ENCODE measurements at places on chromosomes 12 and 14.
A peak's percentile ranks its signal among the peaks of the same experiment; 100 is the strongest.

DNA sequence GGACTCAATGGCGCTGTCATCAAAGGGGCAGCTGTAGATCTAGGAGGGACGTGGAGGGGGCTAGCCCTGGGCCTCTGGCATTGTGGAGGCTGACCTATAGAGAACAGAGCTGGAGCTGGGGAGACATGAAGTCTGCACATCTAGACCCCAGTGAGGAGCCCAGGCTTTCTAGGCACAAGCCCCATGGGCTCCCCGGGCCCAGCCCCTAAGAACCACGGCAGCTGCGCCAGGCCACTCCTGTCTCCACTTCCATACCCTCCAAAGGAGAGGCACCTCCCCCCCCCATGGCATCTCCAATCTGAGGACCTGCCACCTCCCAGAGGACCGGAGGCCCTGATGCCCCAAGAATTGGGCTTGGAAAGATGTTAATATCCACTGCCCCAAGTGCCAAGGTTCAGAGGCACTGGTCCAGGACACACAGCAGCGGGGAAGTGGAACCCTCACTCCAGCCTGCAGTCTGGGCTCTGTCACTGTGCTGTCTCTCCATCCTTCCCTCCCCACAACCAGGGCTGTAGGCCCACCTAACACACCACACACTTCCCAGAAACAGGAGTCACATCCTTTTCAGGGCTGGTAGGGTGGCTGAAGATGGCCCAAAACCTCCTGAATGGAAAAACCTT, 4.5 kb downstream of the ANKRD9 start:
- no peak for DNase-seq

DNA sequence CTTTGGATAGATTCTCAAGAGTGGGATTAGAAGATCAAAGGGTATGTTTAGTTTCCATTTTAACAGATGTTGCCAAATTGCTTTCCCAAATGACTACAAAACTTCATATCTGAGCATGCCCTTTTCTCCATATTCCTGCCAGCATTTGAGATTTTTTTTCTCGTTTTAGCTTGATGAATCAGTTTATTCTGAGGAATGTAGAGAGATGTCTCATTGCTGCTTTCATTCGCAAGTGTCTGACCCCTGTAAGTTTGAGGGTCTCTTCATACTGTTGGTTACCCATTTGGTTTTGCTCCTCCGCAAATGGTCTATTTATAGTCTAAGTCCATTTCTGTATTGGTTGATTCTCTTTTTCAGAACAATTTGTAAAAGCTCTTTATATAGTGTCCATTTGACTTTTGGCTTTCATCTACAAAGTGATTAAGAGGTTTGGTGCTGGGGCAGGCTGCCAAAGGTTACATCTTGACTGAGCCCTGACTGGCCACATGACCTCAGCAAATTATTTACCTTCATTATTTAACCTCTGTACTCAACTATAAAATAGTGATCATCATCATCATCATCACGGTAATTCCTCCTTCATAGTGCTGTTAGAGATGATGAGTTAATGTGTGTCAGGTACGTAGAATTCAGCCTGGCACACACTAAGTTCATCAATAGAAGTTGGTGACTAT, 33.6 kb downstream of the HCAR2 start:
- DNase-seq: no peak

GRCh38 chr12:54981796-54982195, 2.8 kb downstream of the TESPA1 start:
- DNase-seq: no peak

GRCh38 chr12:103645202-103645601, 58.1 kb downstream of the STAB2 start:
- no peak for DNase-seq

GRCh38 chr12:105935106-105935505, 203.6 kb downstream of the NUAK1 start:
- no peak for DNase-seq

DNA sequence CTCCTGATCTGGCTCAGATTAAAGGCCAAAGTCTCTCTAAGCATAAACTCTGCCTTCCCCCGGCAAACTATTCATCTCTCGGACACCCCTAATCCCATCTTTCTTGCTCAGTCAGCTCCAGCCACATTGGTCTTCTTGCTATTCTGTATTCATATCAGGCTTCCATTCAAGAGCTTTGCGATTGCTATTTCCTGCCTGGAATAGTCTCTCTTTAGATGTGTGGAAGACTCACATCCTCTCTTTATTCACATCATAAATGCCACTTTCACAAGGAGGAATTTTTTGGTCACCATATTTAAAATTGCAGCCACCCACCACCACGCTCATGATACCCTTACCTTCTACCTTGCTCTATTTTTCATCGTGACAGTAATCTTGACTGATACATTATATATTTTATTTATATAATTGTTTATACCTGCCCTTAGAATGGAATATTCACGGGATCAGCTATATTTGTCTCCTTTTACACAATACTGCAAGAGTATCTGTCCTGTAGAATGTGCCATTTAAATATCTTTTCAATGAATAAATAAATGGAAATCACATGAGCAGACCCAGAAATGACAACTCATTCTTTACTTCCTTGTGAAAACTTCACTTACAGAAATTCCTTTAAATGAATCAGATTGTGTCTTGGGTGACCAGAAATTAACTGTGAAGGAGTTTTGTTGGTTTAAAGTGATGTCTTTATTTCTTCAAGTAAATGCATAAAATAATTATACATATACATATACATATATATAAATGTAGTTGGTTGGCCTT, 780.6 kb upstream of the FLRT2 start:
- no peak for DNase-seq

- no peak for DNase-seq
These were observed 2.4 kb downstream of the TMPRSS12 start for GRCh38 chr12:50845021-50845647.

GRCh38 chr12:77560714-77561113, 270.0 kb upstream of the NAV3 start:
- DNase-seq: no peak

GRCh38 chr12:92226071-92226661, 80.5 kb upstream of the BTG1 start:
- DNase-seq: no peak

DNA sequence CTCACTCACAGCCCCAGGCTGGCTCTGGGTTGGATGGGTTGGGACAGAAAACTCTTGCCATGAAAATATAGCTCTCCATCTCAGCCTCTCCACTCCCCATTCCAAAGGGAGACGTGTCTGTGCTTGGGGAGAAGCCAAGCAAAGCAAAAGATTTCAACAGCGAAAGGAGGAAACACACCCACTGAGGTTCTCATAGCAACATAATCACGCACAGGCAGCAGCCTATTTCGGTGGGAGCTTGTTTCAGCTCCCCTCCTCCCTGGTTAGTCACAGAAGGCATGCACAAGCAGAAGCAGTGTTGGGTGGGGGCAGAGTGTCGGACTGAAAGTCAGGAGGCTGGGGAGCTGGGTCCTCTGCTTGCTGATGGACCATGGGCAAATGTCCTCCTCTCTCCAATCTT, 1.9 kb upstream of the PRMT8 start:
- no peak for DNase-seq

DNA sequence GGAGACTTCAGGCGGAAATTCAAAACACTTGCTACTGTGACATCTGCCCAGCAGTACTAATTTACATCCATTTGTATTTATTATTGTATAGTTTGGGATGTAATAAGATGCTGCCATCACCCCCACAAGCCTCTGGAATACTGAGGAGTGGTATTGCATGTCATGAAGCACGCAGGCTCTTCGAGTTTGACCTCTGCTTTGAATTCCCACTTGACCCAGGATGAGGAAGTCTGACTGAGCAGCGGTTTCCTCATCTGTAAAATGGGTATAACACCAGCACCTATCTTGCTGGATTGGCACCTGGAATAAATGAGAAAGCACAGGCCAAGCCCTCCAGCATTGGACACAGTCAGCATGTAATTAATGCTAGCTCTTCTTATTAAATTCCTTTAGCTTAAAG, 116.0 kb upstream of the DIO3 start:
- no peak for DNase-seq

- DNase-seq: no peak
These were observed 397.1 kb downstream of the APAF1 start for GRCh38 chr12:99042226-99042625.

DNA sequence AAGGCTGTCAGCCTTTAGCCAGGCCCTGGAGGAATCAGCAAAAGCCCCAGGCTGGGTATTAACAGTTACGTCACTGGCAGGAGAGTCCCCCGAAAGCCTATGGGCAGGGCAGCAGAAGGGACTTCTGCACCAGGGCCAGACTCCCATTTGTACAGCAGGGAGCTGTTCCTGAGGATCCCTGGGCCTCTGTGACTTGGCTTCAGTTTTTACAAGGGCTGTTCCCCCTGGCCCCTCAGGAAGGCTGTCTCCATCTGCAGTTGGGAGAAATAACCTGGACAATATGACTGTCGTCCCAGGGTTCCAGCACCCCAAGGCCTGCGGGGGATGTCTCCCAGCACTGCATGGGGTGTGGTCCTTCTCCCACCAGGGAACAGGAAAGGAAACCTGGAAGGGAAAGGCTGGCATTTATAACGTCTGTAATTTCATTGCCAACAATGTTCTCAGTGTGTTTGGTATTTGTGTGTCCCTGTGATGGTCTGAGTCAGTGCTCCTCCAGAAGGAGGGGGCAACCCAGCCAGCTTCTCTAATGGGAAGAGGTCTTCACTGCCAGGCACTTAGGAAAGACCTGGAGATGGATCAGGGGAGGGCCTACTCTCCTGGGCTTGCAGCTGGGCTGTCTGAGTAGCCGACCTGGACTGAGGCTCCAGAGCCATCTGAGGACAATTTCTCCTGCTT, 42.4 kb downstream of the ERH start:
- no peak for DNase-seq

GRCh38 chr12:94327809-94328208, 131.9 kb downstream of the CEP83 start:
- no peak for DNase-seq

DNA sequence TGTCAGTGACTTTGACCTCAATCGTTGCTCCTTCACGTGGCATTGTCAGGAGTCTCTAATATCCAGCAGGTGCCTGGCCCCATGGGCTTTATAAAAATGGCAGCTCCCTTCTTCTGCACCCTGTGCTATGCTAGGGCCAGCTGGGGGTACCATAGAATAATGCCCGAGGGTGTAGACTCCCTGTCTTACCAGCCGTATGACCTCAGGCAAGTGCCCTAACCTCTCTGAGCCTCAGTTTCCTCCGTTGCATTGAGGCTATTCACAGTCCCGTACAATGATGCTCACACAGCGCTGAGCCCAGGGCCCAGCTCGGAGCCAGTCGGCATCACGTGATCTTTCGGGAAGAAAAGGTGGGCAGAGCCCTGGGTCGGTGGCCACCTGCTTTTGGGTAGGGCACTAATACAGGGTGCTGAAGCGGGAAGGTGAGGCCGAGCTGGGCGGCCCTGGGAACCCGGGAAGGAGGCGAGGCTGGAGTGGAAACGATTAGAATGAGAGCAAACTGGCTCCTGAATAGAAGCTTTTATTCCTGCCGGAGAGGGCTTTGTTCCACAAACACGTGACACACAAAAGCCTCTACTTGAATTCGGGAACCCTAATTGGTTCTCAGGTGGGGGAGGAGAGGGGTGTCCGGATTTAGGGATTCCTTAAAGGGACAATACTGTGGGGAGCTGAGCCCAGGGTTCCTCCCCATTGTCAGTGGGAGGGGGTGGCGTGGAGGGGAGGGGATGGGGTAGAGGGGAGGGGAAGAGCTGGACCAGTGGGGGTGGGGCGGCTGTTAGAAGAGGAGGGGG, 19.9 kb upstream of the MSI1 start:
- no peak for DNase-seq

GRCh38 chr14:59277659-59278058, 89.2 kb downstream of the DAAM1 start:
- no peak for DNase-seq

GRCh38 chr12:8493084-8493483, 20.2 kb upstream of the CLEC4D start:
- DNase-seq: peak; percentile 36

Data from CMK (cell line).